Substantia nigra (tissue), 51 donors: ENCODE measurements at places on chromosomes 1 and 21.

DNA sequence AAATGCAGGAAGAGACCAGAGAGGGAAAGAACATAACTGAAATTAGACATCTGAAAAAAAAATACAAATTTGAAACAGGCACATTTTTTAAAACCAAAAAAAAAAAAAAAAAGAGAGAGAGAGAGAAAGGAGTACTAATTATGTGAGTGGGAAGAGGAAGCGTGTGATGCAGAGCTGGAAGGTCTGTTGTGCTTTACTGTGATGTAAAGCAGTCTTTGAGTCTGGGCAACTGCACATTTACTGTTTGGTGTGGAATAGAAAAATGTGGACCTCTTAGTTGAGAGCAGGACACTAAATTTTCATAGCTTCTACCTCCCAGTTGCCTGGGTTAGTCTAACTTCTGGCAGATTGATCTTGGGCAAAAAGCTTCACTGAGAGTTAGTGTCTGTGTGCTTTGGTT, 16.5 kb downstream of the LHX9 start:
- no peak for DNase-seq

DNA sequence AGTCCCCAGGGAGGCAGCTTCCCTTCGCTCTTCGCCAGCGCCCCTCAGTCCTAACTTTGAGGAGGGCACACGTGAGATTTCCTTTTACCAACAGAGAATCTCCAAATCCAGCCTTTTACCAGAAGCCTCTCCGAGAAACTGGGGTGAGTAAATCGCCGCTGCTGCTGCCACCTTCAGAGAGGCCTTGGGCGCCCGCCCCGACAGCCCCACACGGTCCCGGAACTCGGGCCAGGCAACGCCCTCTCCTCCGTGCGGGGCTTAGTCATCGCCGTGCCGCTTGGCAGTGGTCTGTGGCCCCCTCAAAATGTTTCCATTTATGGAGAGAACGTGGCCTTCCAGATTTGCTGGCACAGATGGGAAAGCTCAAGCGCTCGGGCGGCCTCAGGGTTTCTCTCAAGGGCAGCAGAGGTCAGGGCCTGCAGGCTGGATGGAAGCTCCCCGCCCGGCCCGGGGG, 41.4 kb upstream of the COL6A2 start:
- DNase-seq, result no peak

DNA sequence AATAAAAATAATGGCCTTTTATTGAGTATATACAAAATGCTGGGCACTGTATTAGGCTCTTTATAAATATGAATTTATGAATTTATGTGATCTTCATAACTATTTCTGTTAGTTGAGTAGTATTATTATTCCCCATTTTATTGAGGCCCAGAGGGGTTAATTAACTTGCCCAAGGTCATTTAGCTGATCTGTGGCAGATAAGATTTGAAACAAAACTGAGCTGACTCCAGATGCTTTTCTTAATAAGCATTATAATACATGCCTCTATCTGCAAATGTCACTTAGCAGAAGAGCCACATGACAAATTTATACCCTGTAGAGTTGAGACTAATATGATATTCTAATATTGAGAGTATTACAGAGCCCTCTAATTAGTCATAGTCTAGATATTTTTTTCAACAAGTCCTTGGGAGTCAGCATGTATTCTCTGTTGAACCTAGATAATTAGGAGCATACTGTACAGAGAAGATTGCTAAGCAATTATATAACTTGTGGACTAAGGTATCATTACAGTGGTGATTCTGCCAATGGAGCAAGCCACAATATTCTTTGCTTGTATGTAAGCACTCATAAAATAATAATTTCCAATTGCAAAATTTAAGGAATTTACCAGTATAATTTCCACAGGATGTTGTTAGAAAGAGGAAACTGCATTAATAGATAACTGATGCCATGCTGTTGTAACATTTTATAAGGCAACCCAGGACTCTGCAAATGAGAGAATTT, 112.0 kb downstream of the LRRC40 start:
- no peak for DNase-seq

GRCh38 chr1:243582326-243582725, 267.7 kb downstream of the AKT3 start:
- DNase-seq, result no peak
